ENCODE measurements at places on chromosomes 12 and 14. TPM values are rescaled to one million over a fixed set of nuclear protein-coding genes. Genes with fewer than 3 reads are reported as not detected.

DNA sequence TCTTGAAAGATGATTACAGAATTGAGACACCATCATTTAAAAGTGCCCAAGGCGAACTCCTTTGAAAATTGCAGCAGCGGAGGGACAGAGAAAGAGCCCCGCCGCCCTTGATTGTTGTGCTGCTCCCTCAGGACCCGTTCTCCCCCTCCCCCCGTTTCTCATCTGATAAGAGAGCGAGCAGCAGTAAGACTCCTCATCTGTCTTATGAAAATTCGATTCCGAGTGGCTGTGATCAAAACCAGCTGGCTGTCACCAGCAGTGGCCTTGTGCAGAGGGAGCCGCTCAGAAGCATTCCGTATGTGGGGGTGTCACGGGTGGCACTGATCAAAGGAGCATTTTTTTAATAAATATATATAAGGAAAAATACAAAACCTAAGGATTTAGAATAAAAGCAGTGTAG lies 78.0 kb upstream of the GPATCH2L start:
- no peaks in the 10 kb centered on the region for H3K4me1 ChIP-seq
- no peak overlapping the region for H3K27ac ChIP-seq
- no peaks in the 10 kb centered on the region for H3K27me3 ChIP-seq
- DNase-seq = no peak
- no peak overlapping the region for H3K4me3 ChIP-seq

- DNase-seq = no peak
- H3K27ac ChIP-seq = no peak overlapping the region
- no peak overlapping the region for H3K4me3 ChIP-seq
- no peaks in the 10 kb centered on the region for H3K4me1 ChIP-seq
- no peaks in the 10 kb centered on the region for H3K36me3 ChIP-seq
Measured at GRCh38 chr12:44581642-44582242, 294.4 kb downstream of the NELL2 start.

- H3K36me3 ChIP-seq = no peaks in the 10 kb centered on the region
- H3K27ac ChIP-seq = no peak overlapping the region
- no peaks in the 10 kb centered on the region for H3K27me3 ChIP-seq
- no peak overlapping the region for H3K4me3 ChIP-seq
- DNase-seq = no peak
Measured at GRCh38 chr12:95940514-95940913, 1.9 kb downstream of the CCDC38 start.

DNA sequence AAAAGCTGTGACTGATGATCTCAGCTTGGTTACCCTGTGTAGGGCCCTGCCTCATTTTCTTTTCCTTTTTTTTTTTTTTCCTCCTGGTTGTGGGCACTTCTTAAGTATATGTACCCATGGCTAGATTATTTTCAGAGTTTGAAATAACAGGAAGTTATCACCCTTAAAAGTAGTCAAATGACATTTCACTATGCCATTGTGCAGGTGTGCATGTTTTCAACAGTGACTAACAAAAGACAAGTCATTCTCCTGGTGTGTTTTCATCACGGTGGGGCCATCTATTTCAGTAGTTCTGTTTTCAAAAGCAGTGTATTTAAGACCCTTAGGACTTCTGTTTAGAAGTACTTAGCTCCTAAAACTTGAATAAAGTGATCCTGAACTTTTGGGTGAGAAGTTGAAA lies 15.0 kb downstream of the GABARAPL1 start:
- no peak for DNase-seq
- no peaks in the 10 kb centered on the region for H3K4me1 ChIP-seq
- peaks cover 17% of the 10 kb centered on the region for H3K36me3 ChIP-seq
- no peaks in the 10 kb centered on the region for H3K27me3 ChIP-seq
- H3K27ac ChIP-seq = no peak overlapping the region

DNA sequence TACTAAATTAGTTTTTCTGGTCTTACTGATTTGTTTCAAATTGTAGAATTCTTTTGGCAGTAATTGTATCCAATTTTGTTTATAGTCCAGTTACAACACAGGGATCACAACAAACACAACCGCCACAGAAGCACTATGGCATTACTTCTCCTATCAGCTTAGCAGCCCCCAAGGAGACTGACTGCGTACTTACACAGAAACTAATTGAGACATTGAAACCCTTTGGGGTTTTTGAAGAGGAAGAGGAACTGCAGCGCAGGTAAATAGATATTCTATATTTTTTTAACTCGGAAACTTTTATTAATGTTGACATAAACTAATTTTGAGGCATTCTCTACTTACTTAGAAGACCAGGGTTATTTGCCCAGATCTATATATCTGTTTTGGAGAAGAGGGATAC lies 17.8 kb downstream of the PAPOLA start:
- no peak overlapping the region for H3K4me3 ChIP-seq
- DNase-seq = no peak
- peaks cover 24% of the 10 kb centered on the region for H3K4me1 ChIP-seq
- H3K36me3 ChIP-seq = peaks cover 8% of the 10 kb centered on the region
- no peak overlapping the region for H3K27ac ChIP-seq

COL2A1 gene
- 0.34 TPM for total RNA-seq

NFE2 gene
- 11.4 TPM for total RNA-seq

All from upper lobe of left lung (tissue), 6 donors.